NCI-H187 (cell line): ENCODE measurements at places on chromosomes 3 and 15.
A peak's percentile ranks its signal among the peaks of the same experiment; 100 is the strongest.

GRCh38 chr3:102024270-102024904 lies 175.1 kb downstream of the NFKBIZ start:
- DNase-seq = no peak

- peak; percentile 36 for DNase-seq
These were observed 916 bp downstream of the IDH3A start for GRCh38 chr15:78149805-78150751.

DNA sequence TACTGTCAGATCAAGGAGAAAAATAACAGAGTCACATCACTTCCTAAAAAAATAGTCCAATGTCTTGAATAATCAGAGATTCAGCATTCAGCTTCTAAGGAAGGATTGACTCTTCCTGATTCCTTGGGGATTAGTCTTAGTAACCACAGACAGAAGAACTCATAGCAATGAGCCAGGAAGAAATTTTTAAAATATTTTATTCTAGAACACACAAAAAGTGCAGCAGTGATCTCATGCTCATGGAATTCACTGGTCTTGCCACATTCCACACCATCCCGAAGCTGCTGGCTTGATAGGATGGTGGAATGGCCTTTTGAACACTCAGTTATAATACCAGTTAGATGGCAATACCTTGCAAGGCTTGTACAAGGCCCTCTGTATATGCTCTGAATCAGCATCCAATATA lies 43.0 kb upstream of the ABI3BP start:
- no peak for DNase-seq

DNA sequence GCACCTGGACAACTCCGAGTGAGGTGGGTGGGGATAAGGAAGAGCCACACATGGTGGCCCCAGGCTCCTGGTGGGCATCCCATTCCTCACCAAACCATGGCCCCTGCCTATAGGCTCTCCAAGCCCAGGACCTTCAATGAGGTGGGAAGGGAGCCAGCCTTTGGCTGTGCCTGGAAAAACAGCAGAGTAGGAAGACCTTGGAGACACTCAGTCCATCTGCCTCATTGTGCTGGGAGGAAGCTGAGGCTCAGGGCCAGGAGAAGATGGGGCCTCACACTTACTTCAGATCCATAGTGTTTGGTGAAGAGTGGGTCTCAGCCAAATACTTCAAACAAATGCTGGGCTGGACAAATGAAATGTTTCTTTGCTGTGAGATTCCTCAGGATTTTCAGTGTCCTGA lies 47.4 kb upstream of the APEH start:
- no peak for DNase-seq

- DNase-seq = no peak
These were observed 331.9 kb downstream of the SHQ1 start for GRCh38 chr3:72516361-72516760.

- no peak for DNase-seq
These were observed 30.9 kb upstream of the MUC13 start for GRCh38 chr3:124965413-124965812.

GRCh38 chr3:172276103-172276502 lies 172.2 kb downstream of the GHSR start:
- no peak for DNase-seq

DNA sequence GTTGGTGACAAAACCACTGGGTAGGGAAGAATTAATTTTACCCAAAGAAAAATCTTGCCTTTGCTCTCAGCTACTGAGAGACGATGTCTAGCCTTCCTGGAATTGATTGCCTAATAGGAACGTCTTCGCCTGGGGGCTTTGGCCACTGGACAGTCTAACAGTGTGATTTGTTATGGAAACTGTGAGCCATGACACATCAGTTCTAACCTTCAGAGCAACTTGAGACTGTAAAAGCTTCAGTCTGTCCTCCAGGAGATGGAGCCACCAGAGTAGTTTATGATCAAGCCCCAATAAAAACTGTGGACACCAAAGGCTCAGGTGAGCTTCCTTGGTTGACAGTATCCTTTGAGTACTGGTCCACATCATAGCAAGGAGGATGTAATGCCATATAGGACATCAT lies 235.8 kb upstream of the TMCO5A start:
- no peak for DNase-seq

GRCh38 chr3:11305509-11305908 lies 33.3 kb downstream of the ATG7 start:
- no peak for DNase-seq

- DNase-seq = no peak
These were observed 13.3 kb upstream of the DOCK3 start for GRCh38 chr3:50661321-50661837.

DNA sequence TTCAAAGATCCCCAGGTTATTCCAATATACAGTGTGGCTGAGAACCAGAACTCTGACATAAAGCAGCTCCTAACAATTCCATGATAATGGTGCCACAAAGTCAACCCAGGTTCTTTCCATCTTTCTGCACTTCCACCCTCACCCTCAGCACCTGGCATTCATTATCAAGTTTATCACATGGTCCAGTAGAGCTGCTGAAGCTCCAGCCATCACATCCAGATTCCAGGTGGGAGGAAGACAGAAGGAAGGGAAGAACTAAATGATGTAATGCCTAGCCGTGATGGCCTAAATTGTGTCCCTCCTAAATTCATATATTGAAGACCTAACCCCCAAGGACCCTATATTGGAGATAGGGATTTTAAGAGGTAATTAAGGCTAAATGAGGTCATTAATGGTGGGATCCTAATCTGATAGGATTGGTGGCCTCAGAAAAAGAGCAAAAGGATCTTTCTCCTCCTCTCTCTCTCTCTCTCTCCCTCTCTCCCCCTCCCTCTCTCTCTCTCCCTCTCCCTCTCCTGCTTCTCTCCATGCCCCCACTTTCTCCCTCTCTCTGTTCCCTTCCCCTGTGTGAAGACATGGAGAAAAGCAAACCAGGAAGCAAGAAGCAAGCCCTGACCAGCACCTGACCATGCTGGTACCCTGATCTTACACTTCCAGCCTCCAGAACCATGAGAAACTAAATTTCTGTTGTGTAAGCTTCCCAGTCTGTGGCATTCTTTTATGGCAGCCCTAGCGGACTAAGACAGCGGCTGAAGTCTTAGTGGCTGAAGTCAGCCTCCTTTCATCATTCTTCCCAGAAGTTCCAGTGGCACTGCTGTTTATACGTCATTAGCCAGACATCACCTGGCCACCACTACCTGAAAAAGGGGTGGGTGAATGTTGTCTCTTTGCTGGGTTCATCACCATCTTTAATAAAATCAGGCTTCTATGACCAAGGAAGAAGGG lies 369.7 kb upstream of the PROK2 start:
- no peak for DNase-seq

DNA sequence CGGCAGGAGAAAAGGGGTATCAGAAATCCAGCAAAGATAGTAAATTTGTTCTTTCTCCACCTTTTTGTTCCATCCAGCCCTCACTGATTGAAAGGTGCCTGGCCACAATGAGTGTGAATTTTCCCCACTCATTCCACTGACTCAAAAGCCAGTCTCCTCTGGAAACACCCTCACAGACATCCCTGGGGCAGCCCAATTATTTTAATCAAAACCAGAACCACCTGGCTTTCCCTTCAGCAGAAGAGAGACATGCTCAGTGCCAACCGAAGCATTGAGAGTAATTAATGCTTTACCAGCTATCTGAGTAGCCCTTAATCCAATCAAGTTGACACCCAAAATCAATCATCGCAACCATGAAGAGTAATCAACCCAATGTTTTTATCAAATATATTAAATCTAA lies 1129.6 kb upstream of the GBE1 start:
- no peak for DNase-seq

- no peak for DNase-seq
These were observed 126.8 kb upstream of the ARHGEF3 start for GRCh38 chr3:56928379-56929068.

DNA sequence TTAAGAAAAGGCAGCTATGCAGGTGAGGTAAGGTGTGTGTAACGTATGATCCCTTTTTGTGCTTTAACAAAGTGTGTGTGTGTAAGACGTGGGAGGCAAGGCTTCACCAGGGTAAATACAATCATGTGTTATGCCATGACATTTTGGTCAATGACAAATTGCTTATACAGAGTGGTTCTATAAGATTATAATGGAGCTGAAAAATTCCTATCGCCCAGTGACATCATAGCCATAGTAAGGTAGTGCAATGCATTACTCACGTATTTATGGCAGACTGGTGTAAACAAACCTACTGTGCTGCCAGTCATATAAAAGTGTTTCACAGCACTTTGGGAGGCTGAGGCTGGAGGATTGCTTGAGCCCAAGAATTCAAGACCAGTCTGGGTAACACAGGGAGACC lies 60.2 kb upstream of the LCTL start:
- DNase-seq = no peak

GRCh38 chr15:92889390-92890107 lies 10.6 kb upstream of the CHD2 start:
- DNase-seq = no peak

DNA sequence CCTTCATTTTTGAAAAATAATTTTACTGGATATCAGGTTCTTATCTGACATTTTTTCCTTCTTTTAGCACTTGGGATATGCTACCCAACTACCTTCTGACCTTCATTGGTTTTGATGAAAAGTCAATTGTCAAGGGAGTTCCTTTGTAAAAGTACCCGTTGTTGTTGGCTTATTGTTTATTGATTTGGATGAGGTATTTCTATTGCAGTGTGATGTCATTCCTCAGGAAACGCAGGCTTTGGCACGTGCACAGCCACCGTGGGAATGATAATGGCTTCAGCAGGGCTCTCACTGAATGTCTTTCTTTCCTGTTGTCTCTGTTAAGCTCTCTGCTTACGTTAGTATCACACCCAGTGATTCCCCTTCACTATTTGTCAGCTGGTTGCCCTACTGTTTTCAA lies 944.6 kb downstream of the CADM2 start:
- DNase-seq = no peak

DNA sequence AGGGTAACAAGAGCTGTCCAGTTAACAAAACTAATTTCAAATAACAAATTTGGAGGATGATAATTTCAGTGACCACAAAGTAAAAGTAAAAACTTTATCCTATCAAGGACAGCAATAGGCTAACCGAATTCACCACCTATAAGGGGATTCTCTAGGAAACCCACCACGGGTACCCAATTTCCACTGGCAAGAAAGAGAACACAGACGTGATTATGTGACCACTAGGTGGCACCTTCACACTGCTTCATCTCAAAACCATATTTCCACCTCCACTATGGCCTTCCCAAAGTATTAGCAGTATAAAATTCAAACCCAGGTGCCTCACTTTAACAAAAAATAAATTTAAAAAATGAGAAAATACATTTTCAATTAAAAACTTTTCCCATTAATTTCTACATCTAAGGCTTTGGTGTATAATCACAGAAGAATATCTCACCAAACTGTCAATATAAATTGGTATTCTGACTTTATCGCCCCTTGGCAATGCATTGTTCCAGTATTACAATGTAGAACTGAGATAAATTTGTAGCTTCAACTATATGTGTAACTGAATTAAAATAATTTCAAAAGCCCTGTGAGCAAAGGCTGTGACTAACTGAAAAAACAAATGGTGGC lies 96.5 kb downstream of the FSIP1 start:
- DNase-seq = no peak

GRCh38 chr3:15055019-15055557 lies 10.0 kb downstream of the MRPS25 start:
- DNase-seq = no peak

- no peak for DNase-seq
These were observed 1.9 kb upstream of the PLCD1 start for GRCh38 chr3:38031022-38031994.

- DNase-seq = no peak
These were observed 16.9 kb downstream of the VPS18 start for GRCh38 chr15:40911141-40911540.

DNA sequence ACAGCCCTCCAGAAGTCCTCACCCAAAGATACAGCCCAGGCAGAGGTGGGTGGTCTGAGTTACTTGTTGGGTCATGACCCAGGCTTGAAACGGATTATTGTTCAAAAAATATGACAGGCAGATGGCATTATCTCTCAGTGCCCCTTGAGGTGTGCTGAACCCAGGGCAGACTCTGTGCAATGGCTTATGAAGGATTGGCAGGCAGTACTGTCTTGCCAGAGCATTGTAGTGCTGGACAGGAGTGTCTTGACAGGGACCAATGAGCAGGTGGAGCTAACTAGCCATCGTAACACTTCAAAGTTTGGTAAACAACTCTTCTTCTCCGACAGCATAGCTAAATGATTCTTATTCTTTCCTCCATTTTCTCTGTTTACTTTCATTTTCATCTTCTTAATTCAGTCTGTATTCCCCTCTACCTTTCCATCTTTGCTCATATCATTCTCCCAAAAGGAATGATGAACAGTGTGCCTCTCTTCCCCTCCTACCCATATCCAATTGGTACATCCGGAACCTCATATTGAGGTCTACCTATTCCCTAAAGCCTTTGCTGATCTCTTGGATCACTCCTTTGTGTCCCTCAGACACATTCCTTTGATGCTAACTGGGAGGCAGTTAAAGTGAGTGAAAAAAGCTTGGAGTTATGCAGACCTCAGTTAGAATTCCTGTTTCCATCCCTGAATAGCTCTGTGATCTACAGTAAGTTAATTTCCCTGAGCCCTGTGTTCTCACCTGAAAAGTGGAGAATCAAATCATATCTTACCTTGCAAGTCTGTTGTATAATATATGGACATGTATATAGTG lies 2.6 kb upstream of the IL20RB start:
- no peak for DNase-seq

- DNase-seq = no peak
These were observed 51.0 kb upstream of the ATP13A3 start for GRCh38 chr3:194537732-194538247.

DNA sequence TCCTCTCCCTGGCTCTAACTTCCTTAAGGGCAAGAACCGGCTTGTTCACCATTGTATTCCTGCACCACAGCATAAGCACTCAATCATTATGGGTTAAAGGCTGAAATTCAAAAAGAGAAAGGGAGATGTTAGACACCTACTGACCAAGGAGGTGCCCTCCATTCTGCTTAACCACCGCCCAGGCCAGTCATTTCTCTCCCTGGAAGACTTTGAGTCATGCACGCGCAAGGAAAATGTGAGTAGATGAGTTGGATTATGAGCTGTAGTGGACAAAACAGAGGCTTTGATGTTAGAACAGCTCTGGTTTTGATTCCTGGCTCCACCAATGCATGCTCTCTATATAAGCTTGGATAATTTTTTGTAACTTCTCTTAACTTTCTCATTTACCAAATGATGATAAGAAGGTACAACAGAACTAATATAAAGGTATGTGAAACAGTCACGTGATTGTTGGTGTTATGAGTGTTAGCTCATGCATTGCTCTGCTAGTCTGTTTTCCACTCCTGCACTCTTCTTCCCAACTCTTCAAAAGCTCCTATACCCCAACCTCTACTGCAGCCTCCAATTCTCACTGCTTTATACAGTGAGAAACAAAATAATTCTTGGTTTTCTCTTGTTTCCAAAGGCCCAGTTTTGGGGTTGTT lies 148.4 kb upstream of the ATP11B start:
- no peak for DNase-seq

DNA sequence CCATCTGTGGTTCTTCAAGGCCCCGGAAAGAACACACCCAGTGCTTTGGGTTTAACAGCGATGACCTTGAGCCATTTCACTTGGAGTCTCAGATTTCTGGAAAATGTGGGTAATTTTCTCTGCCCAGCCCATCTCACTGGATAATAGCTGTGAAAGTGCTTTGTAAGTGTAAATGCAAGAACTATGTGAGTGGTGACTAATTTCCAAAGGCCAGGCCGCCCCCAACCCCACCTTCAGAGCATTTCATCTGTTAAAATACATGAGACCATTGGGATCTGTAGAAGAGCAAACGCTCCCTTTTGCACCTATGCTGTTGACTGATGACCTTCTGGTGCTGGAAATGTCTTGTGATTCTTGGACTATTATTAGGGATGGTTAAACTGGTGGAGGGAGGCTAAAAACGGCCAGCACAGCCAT lies 196.8 kb upstream of the LPP start:
- DNase-seq = no peak

- DNase-seq = no peak
These were observed 10.2 kb upstream of the MAPK6 start for GRCh38 chr15:52008698-52009434.
